Right ventricle myocardium superior (tissue), 1 donor: ENCODE measurements at places on chromosomes 2 and 18. TPM values are rescaled to one million over a fixed set of nuclear protein-coding genes. Genes with fewer than 3 reads are reported as not detected.

GRCh38 chr18:76602191-76602590, 107.1 kb upstream of the ZNF516 start:
- DNase-seq: no peak

- DNase-seq: no peak
Observed at GRCh38 chr2:226308323-226308680, 491.3 kb downstream of the IRS1 start.

DNA sequence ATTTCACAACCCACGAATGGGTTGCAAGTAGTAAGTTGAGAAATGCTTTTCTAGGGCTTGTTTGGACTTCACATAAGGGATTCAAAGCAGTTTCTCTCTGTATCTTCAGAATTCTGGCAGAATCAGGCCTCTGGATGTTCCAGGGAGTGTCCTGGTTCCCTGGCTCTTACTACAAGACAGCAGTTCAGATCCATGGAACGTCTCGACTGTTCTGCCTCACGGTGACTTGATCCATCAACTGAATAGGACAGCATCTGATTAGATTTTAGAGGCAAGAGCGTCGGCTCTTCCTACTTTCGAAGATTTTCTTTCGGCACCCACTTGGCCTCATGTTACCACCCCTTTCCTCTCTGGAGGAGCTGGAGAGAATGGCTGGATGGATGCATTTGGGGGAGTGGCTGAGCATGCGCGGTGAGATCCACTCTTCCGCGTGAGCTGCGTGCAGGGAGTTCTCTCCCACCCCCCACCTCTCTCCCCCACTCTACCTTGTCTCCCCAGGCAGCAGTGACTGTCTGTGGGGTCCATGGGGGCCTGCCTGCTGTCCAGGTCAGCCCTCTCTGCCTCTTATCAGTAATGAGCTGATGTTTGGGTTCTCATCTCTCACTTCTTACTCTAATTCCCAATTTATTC, 132.5 kb downstream of the VAPA start:
- no peak for DNase-seq

DNA sequence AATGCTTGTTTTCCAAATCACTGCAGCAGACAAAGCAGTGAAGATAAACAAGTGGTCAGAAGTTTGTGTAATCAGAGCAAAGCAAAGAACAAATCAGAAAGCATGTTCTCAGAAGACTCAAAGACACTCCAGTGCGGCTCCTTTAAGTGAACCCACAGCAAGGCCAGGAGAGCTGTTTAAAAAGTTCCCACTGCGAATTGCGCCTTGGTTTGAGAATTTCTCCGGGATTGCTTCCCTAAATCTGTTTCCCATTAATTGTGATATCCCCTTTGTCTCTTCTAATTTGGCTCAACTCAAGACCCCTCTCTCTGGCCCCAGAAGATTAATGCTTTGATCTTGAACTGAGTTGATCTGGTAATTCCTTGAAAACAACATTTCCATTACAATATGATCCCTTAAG, 122.4 kb upstream of the BCL2L11 start:
- DNase-seq: no peak

- no peak for DNase-seq
Observed at GRCh38 chr2:104606056-104606455, 247.9 kb upstream of the POU3F3 start.

DNA sequence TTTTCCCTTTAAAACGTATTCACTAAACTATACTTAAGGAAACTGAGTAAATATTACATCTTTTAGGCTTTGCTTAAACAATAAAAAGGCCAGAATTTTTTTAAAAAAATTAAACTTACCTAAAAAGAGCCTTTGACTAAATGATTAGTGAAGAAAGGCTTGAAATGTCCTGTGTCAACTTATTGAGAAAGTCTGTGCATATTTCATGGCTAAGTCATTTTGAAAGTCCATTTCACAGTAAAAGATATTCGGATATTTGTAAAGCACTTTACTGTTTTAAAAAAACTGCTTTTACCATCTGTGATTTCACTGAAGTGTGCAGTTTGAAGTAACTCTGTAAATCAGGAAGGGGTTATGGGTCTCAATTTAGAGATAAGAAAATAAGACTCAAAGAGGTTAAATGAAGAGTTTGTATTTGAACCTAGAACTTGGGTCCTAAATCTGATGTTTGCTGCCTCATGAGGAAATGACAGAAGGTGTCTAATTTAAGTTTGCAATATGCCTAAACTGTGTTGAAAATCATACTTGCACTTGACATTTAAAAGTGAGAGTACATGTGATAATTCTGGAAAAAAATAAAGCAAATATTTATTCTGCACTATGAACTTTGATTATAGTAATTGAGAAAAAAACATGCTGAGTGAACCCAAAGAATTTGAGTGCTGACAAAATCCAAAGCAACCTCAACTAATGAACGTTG, 50.5 kb downstream of the RAB27B start:
- DNase-seq: no peak

GRCh38 chr2:45892425-45892745, 240.9 kb downstream of the PRKCE start:
- no peak for DNase-seq

DNA sequence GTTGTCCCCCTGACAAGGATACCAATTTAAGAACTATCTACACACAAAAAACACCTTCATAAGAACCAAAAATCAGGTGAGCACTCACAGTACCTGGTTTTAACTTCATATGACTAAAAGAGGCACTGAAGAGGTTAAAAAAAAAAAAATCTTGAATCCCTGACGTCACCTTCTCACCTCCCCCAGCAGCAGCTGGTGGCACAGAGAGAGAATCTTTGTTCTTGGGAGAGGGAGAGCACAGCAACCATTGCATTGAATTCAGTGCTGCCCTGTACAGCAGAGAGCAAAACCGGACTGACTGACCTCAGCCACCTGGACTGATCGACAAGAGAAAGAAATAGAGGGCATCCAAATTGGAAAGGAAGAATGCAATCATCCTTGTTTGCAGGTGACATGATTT, 566.0 kb downstream of the TMX3 start:
- DNase-seq: no peak

DNA sequence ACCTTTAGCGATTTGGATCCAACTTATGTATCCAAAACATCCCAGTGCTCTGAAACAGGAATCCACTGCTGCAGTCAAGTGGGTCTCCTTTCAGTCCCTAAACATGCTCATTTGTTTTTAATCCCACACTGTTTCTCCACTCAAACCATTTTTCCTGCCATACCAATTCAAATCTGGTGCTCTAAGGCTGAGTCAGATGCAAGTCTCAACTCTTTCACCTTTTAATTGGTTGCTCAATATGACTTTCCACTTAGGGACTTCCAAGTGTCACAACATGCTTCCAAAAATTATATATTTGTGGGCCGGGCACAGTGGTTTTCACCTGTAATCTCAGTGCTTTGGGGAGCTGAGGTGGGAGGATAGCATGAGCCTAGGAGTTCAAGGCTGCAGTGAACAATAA, 113.4 kb upstream of the TANK start:
- DNase-seq: no peak

DNA sequence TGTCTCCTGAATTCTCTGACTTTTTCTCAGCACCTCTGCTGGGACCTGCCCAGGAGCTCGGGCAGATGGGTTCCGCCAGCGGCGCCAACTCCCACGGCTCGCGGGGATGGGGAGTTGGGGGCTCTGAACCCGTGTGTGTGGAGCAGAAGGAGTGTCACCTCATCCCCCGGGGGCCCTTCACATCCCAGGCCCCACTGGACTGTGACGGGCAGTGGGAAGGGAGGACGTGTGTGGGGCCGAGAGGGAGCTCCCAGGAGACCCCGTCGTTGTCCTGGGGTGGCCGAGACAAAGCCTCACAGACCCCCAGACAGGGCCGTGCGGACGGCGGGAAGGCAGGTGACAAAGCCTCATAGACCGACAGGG, 130.0 kb upstream of the CTDP1 start:
- no peak for DNase-seq

DNA sequence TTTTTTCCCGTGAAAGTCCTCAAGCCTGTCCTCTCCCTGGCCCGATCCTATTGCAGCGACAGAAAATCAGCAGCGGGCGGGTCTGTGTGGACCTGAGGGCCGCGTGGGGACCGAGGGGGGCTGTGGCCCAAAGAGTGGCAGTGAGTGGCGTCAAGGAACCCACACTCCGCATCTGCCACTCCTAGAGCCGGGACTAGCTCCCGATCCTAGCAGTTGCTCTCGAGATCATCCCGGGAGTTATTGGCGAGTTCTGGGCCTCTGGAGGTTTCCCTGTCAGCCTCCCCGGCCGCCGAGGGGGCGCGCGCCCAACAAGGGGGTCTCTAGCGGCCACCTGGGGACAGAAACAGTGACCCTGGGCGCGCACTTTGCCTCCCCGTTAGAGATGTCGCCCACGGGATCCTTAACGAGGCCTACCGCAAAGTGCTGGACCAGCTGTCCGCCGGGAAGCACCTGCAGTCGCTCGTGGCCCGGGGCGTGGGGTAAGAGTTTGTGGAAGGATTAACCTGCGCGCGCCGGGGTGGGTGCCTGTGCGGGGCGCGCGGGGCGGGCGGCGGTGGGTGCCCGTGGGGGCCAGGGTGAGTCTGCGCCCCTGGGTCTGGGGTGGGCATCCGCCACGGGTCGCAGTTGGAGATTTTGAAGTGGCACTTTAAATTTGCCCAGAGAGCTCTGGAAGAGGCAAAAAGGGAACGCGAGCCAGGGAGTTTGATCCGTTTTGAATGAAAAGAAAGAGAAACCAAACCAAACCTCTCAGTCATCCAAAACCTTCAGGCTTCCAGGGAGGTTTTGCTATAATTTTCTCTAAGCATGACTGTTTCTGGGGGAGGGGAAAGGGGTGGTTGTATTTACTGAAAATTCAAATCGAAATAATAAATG, 3.5 kb downstream of the ADCYAP1 start:
- DNase-seq: no peak

GRCh38 chr2:37870829-37871228, 54.3 kb upstream of the RMDN2 start:
- no peak for DNase-seq

- no peak for DNase-seq
Observed at GRCh38 chr2:237407700-237408099, 6.3 kb downstream of the COL6A3 start.

- no peak for DNase-seq
Observed at GRCh38 chr18:37711766-37712505, 146.3 kb upstream of the CELF4 start.

DNA sequence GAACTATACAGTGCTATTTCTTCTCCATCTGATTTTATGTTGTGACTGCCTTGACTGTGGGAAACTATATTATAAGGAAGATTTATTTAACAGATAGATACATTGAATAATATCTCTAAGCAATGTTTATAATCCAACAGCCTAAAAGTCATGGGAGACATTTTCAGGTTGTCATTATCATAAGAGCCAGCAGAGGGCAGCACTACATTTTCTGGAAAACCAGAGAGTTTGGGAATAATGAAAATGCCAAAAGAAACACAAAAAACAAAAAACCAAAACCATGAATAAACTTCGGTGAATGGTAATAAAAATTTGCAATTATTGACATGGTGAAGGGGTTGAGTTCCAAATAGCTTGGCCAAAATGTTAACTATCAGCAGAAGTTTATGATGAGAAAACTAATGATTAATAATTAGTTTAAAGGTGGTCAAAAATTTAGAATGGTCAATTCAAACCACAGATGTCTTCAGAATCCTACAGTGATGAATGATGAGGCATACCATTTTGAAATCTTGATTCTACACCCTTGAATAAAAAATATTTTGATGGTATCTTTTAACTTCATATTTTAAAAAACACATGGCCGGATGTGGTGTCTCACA, 4.7 kb downstream of the EEF1B2 start:
- no peak for DNase-seq

DNA sequence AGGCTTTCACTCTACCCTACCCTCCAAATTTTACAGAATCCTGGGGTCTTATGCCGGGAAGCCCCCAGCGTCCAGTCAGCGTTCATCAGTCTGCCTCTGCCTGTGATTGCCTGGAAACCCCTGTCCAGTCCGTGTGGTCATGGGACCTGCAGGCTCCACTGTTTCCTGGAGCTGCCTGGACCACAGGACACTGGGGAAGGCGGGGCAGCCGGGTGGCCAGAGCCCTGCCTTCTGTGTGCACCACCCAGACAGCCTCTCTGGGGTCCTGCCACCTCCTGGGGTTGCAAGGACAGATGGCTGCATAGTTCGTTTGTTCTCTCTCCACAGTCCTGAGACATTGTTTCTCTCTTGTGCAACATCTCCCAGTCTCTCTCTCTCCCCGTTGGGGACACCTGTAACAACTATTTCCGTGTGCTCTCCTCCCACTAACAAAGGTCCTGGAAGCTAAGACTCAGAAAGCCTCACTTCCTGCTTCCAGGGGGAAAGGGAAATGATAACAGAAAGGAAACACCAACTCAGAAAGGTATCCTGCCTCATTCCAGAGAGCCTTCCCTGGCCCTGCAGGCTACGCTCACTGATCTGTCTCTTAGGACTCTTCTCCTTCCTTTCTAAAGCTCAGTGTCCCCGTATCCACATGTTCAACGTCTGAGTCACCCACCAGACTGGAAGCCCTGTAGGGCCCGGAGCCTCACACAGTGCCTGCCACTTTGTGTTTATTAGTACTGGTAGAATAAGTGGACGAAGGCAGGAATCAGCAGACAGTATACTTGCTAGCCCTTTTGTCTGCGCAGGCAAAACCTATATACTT, 192.8 kb upstream of the RAB12 start:
- no peak for DNase-seq

DNA sequence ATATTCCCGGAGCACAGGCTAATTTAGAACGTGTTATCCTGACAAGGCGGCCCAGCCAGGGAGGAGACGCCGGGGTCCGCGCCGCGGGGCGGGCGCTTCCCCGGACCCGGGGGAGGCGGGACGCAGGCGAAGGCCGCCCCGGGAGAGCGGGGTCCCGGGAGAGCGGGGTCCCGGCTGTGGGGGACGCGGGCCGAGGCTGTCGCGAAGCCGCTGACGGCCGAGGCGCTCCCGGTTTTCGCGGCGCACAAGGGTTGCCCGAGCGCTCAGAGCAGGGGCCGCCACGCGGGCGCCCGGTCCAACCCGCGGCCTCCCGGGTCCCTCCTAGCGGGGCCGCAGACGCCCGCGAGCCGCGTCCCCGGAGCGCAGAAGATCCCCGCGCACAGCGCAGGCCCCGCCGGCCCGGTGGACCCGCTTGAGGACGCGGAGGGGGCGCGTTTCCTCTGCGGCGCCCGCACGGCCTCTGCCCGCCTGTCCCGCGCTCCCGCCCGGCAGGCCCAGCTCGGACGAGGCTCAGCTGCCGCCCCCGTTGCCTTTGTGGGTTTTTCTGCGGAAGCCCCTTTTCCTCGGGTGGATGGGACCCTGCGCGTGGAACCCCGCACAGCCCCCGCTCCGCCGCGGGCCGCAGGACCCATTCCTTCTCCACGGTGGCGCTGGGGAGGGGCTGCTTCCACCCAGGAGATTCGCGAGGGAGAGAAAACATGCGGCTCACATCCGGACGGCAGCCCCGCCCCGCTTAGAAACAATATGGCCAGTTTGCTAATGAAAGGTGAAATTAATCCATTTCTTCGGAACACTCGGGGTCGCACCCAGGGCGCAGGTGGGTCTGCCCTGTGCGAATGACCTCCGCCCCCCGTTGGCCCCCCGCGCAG, 9.6 kb upstream of the KCNG2 start:
- DNase-seq: no peak

GRCh38 chr2:88451811-88452564, 505 bp downstream of the FOXI3 start:
- no peak for DNase-seq

GRCh38 chr2:215845839-215846586, 167.3 kb downstream of the MREG start:
- no peak for DNase-seq

GRCh38 chr2:241571821-241572620, 13.5 kb downstream of the BOK start:
- DNase-seq: no peak

The GRHL1 gene
- total RNA-seq: 1.0 TPM

The GALNT1 gene
- total RNA-seq: 48.0 TPM

The MGAT4A gene
- 20.0 TPM for total RNA-seq

The HOXD13 gene
- total RNA-seq: not detected

The CHST10 gene
- 11.7 TPM for total RNA-seq

The CCDC141 gene
- total RNA-seq: 136 TPM

The TUBA4B gene
- not detected for total RNA-seq

The COL3A1 gene
- total RNA-seq: 47.0 TPM

The MYO5B gene
- total RNA-seq: 0.38 TPM

The CYP26B1 gene
- 4.4 TPM for total RNA-seq
